ENCODE measurements at places on chromosomes 3 and 15. TPM values are rescaled to one million over a fixed set of nuclear protein-coding genes. Genes with fewer than 3 reads are reported as not detected.

The NAALADL2 gene
- 15.6 TPM for total RNA-seq

DNA sequence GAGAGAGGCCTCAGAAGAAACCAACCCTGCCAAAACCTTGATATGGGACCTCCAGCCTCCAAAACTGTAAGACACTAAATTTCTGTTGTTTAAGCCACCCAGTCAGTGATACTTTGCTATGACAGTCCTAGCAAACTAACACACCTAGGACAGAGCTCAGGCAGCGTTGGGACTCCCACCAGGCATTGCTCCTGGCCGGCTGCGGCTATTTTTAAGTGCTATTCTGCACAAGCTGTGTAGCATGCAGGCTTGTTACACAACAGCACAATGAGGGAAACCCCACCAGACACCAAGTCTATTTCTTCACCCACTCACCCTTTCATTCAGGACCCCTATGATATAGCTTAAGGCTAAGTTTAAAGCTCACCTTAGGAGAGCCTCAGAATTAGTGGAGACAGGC is 47.0 kb upstream of the GNB5 start:
- H3K4me3 ChIP-seq: no peak overlapping the region
- no peaks in the 10 kb centered on the region for H3K36me3 ChIP-seq
- DNase-seq: no peak

DNA sequence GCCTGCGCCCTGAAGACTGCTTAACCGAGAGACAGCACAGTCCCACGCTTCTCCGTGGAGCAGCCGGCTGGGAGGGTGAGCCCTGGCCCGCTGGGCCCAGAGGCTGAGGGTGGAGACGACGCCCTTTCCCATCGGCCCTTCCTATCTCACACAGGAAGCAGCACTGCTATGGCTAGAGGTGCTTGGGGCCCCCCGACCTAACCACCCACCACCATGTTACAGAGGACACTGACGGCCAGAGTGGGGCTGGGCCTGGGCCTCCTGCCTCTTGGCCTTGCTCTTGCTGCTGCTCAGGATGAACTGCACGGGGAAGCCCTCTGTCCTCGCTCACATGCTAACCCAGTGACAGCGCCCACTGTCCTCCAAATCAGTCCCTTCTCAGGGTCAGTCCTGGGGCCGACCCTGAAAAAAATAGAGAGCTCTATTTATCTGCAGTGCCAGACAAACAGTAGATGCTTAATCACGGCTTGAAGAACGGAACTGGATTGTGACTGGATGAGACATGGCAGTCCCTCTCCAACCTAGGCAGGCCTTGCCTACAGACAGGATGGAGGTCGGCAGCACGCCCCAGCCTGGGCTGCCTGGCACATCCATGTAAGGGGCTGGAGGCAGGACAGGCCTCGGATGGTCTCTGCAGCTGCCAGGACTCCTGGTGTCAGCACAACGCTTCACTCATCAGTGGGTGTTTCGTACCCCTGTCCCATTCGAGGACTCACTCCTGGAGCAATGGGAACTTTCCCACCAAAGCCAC is 14.2 kb downstream of the TMEM44 start:
- H3K4me1 ChIP-seq: no peaks in the 10 kb centered on the region
- no peak overlapping the region for H3K27ac ChIP-seq
- H3K4me3 ChIP-seq: no peak overlapping the region
- no peak for DNase-seq
- no peaks in the 10 kb centered on the region for H3K36me3 ChIP-seq

DNA sequence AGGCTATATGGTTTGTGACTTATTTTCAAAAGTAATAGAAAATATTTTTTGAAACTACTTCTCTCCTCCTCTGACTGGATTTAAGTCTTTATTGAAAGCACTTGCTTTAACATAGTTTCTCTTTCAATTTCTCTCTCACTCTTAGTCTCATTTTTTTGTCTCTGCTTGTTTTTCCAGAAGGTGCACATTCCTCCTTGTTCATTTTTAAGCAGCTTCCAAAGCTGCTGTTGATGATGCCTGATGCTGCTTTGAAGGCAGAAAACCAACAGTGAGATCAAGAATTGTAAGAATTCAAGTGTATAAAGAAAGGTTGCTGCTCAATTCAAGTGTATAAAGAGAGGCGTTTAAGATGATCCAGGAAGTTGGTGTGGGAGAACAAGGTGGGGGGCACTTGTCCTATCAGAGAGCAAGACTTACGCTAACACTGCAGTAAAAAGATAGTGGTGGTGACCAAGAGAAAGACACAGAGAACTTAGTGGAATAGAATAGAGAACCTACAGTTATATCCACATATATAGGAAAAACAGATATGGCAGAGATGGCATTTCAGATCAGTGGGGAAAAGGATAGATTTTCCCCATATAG is 12.1 kb downstream of the NR2C2 start:
- peaks cover 5% of the 10 kb centered on the region for H3K4me1 ChIP-seq
- no peak for DNase-seq
- H3K4me3 ChIP-seq: no peak overlapping the region
- no peak overlapping the region for H3K27ac ChIP-seq
- H3K27me3 ChIP-seq: no peaks in the 10 kb centered on the region

DNA sequence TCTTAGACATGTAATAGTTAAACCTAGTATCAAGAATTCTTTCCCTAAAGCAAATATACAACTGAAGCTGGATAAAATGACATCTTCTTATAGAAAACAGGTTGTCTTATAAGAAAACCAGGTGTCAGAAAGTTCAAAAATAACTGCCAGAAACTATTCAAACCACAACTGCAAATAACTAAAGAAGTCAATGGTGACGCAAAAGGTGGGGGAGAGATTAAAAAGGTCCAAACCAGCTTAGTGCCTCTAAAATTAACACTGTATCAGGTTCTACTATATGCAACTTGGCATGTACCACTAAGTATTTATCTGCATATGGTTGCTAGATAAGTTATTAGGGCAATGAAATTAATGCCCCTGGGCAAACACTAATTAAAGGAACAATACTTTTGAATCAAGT is 136.8 kb downstream of the TBL1XR1 start:
- no peak overlapping the region for H3K27ac ChIP-seq
- no peak overlapping the region for H3K4me3 ChIP-seq
- H3K4me1 ChIP-seq: no peaks in the 10 kb centered on the region
- no peak for DNase-seq
- H3K36me3 ChIP-seq: no peaks in the 10 kb centered on the region

GRCh38 chr15:78060232-78060631 is 17.3 kb downstream of the TBC1D2B start:
- peaks cover 75% of the 10 kb centered on the region for H3K4me1 ChIP-seq
- H3K27ac ChIP-seq: peak overlapping the region; percentile 1
- no peaks in the 10 kb centered on the region for H3K36me3 ChIP-seq
- no peaks in the 10 kb centered on the region for H3K27me3 ChIP-seq
- no peak for DNase-seq

DNA sequence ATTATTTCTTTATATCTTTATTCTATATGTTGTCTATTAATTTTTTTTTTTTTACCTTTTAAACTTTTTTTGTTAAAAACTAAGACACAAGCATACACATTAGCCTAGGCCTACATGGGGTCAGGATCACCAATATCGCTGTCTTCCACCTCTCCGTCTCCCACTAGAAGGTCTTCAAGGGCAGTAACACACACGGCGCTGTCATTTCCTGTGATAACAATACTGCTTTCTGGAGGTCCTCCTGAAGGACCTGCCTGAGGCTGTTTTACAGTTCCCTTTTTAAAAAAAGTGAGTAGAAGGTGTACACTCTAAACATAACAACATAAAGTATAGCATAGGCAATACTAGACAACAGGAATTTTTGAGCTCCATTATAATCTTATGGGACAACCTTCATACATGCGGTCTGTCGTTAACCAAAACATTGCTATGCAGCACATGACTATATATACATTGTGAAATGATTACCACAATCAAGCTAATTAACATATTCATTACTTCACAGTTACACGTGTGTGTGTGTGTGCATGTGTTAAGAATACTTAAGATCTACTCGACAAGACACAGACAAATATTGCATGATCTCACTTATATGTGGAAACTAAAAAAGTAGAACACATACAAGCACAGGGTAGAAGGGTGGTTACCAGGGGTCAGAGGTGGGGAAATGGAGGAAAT is 20.8 kb downstream of the RAB6B start:
- no peak overlapping the region for H3K4me3 ChIP-seq
- H3K27me3 ChIP-seq: no peaks in the 10 kb centered on the region
- no peaks in the 10 kb centered on the region for H3K4me1 ChIP-seq

DNA sequence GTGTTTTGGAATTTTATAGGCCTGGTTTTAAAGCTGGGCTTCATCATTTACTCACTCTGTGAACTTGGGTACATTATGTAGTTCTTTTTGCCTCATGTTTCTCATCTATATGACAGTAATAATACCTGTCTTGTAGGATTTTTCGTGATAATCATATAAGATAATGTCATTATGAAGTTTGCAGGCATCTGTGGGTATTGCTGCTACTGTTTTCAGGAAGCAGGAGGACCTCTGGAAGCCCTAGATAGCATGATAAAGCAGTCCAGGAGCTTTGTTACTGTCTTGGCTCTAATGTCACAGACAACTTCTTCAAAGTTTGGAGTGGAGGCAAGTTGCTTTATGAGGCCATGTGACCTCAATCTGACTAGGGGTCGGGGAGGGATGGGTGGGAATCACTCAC is 145.0 kb upstream of the MEIS2 start:
- no peak overlapping the region for H3K4me3 ChIP-seq
- H3K36me3 ChIP-seq: no peaks in the 10 kb centered on the region
- H3K4me1 ChIP-seq: no peaks in the 10 kb centered on the region
- H3K27me3 ChIP-seq: no peaks in the 10 kb centered on the region

GRCh38 chr3:143343944-143344343 is 224.4 kb downstream of the CHST2 start:
- no peak overlapping the region for H3K4me3 ChIP-seq
- no peak for DNase-seq
- no peaks in the 10 kb centered on the region for H3K27me3 ChIP-seq

The DPPA2 gene
- 10.2 TPM for total RNA-seq

All from testis (tissue), 5 donors.